Muscle of leg (tissue), 16 donors: ENCODE measurements at places on chromosomes 3 and 15.

- no peak overlapping the region for H3K27ac ChIP-seq
- H3K27me3 ChIP-seq = no peaks in the 10 kb centered on the region
- no peak overlapping the region for H3K4me3 ChIP-seq
These were observed 278.0 kb downstream of the UBE2E2 start for GRCh38 chr3:23481011-23481615.

DNA sequence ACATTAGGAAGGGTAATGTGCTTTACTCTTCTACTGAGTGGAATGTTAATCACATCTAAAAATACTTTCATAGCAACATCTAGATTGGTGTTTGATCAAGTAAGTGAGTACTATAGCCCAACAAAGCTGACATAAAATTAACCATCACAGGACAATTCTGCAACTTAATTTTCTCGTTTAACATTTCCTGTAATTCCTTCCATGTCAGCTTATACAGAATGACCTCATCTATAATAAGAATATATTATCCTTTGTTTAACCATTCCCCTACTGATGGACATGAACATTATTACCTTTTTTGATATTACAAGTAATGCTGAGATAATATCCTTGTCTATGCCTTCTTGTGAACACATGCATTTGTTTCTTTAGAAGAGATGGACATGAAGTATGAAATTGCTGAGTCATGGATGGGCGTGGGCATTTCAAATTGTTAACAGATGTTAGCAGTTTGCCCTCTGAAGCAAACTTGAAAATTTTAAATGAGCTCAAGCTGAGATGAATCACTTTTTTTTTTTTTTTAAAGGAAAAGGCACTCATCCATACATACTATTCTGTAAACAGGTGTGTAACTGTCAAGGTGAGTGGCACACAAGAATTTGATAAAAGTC lies 85.1 kb downstream of the OXNAD1 start:
- H3K4me1 ChIP-seq = peaks cover 4% of the 10 kb centered on the region
- H3K27me3 ChIP-seq = no peaks in the 10 kb centered on the region
- H3K27ac ChIP-seq = no peak overlapping the region
- peaks cover 10% of the 10 kb centered on the region for H3K36me3 ChIP-seq
- H3K4me3 ChIP-seq = no peak overlapping the region

GRCh38 chr15:88769161-88769971 lies 33.9 kb upstream of the ACAN start:
- H3K4me1 ChIP-seq = no peaks in the 10 kb centered on the region
- H3K27me3 ChIP-seq = peaks cover 14% of the 10 kb centered on the region
- H3K4me3 ChIP-seq = peak overlapping the region; percentile 13
- peak; percentile 56 for DNase-seq
- no peak overlapping the region for H3K27ac ChIP-seq

GRCh38 chr15:40943764-40944365 lies 9.4 kb upstream of the CHAC1 start:
- H3K27ac ChIP-seq = no peak overlapping the region
- H3K4me1 ChIP-seq = peaks cover 29% of the 10 kb centered on the region
- H3K4me3 ChIP-seq = no peak overlapping the region
- DNase-seq = no peak
- no peaks in the 10 kb centered on the region for H3K27me3 ChIP-seq
- no peaks in the 10 kb centered on the region for H3K36me3 ChIP-seq
